ENCODE measurements at places on chromosomes 7 and 10. TPM values are rescaled to one million over a fixed set of nuclear protein-coding genes. Genes with fewer than 3 reads are reported as not detected.

The GSTO2 gene
- total RNA-seq = 0.47 TPM

The HOGA1 gene
- total RNA-seq = 0.75 TPM

The PHKG1 gene
- total RNA-seq = 7.5 TPM

The ANXA8 gene
- 0.68 TPM for total RNA-seq

The C10orf105 gene
- under 0.01 TPM for total RNA-seq

The NPC1L1 gene
- total RNA-seq = not detected

The TMEM72 gene
- total RNA-seq = not detected

The CYP2C19 gene
- total RNA-seq = not detected

The ZP3 gene
- total RNA-seq = 2.2 TPM

The TBX20 gene
- 13.5 TPM for total RNA-seq

The CHAT gene
- total RNA-seq = not detected

The DYDC2 gene
- not detected for total RNA-seq

The OR9A2 gene
- total RNA-seq = 0.12 TPM

The VPS37D gene
- 4.2 TPM for total RNA-seq

The DLX5 gene
- total RNA-seq = not detected

The CACNB2 gene
- total RNA-seq = 2.7 TPM

The FANK1 gene
- total RNA-seq = 13.9 TPM

The ADCY1 gene
- 2.3 TPM for total RNA-seq

The VWA2 gene
- total RNA-seq = 0.08 TPM

The MINDY4 gene
- total RNA-seq = 4.7 TPM
